ENCODE measurements at places on chromosomes 12 and 14.

- no peak for DNase-seq
These were observed 50.7 kb downstream of the BCAT1 start for GRCh38 chr12:24898185-24898584.

- no peak for DNase-seq
These were observed 5.0 kb downstream of the BDKRB1 start for GRCh38 chr14:96261053-96261452.

DNA sequence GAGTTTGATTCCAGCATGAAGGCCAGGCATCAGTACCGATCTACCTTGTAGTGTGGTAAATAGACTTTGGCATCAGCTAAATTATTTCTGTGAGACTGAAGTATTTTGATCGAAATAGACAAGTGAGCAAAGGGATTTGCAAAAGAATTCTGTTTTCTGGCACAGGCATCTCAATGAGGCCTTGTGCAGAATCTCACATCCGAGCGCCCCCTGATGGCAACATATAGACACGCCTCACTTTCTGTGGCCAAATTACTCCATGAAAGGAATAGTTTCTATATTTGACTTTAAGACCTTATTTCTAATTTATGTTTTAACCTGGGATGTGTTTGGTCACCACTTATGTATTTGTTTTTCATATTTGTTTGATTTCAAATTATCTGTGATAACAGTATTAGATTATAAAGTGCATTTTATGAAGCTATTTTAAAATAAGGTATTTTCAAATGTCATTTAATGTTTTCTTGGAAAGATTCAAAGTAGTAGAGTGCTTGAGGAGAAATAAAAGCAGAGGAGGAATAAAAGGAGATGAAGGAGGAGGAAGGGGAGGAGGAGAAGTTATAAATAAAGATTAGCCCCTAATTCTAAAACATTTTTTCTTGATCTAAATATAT is 731.9 kb downstream of the NRXN3 start:
- DNase-seq, result peak; percentile 4

DNA sequence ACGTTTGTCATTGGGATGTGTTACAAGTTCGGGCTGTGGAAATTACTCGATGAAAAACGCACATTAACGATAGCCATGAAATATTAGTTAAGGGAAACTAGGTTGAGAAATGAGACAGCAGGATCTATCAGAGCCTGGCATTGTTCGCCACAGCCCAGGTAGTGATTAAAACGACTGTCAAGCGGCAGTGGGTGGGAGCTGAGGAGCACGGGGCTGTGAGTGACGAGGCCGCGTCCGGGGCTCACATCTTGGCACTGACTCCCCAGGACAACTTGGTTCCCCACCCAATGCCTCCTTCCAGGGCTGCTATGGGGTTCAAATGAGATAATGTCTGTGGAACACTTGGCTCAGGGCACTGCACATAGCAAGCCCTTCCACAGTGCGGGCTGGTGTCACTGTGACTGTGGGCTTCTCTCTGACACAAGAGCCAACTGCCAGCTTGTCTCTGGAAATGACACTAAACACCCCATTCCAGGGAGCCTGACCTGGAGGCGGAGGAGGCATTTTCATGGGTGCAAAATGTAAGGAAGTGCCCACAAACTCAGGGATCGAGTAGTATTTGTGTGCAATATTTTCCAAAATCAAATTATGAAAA is 19.3 kb downstream of the MMAB start:
- no peak for DNase-seq

DNA sequence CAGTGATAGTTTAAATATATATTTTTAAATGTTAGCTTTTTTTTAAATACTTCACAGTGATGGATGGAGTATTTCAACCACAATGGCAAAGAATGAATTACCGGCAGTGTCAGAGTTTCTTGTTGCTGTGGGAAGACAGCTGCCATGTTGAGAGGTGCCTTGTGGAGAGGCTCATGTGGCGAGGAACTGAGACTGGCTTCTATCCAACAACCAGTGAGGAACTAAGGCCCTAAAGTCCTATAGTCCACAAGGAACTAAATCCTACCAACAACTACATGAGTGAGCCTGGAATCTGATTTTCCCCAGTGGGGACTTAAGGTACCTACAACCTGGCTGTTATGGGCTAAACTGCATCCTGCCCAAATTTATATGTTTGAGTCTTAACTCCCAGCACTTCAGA is 220.2 kb upstream of the PLEKHG7 start:
- no peak for DNase-seq

DNA sequence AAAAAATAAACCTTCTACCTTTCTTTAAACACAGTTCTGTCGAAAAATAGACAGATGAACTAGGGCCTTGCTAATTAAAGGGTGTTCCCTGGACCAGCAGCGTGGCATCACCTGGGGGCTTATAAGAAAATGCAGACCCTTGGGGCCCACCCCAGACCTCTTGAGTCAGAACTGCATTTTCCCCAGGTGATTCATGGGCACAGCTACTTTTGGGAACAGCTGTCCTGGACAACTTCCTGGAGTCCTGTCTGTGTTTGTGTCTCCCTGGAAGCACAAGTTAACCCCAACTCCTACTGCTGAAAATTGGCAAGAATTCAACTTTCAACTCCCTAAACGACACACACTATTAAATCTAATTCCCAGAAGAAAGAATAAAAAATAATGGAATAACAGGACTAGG is 17.8 kb downstream of the FBLN5 start:
- no peak for DNase-seq

- peak; percentile 71 for DNase-seq
These were observed 53.8 kb downstream of the SSH1 start for GRCh38 chr12:108803428-108804105.

- no peak for DNase-seq
These were observed 3.4 kb downstream of the ATXN7L3B start for GRCh38 chr12:74541074-74541473.

DNA sequence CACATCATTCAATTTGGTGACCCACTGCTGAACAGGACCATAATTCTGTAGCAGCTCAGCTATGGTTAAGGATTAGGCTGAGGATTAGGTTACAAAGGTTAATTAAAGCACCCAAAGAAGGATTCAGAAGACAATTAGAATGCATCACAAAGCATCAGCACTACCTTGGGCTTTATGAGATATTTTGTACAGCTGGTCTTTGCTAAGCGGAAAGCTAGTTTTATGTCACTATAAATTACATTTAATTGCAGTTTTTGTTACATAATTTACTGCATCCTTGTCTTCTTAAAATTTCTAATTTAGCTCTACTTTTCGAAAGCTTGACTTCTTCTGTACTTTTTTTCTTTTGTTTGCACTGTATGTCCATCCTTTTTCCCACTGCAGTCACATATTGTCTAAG is 711.5 kb downstream of the RPS29 start:
- DNase-seq, result no peak

DNA sequence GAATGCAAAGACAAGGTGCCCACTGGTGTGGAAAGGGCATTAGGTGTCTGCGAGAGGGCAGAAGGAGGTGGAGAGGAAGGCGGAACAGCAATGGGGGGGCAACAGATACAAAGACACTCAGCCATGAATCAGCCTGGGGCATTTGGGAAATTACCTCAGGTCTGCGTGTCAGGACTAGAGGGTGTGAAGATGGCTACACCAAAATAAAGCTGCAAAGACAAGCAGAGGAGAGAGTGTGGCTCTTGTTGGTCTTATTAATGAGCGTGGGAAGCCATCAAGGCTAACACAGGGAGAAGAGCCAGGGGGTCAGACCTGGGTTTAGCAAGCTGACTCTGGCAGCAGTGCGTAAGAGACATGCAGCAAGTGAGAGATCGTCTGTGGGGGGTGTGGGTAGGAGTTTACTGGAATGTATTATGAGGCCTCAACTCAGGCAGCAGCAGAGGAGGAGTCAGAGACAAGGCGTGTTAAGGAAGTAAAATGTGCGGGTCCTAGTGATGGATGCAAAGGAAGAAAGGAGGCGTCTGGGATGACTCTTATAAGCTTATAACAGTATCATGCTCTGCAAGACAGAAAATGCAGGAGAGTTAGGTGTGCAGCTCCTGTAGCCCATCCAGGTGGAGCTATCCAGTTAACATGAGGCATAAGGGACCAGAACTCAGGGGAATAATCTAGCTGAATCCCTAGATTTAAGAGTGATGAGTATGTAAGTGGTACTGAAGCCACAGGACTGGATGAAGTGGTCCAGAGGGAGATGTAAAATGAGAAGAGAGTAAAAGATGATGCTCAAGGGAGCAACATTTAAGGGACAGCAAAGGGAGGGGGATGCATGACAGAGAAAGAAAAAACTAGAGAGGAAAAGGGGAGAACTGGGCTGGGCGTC is 50.4 kb downstream of the KCNK10 start:
- DNase-seq, result no peak

DNA sequence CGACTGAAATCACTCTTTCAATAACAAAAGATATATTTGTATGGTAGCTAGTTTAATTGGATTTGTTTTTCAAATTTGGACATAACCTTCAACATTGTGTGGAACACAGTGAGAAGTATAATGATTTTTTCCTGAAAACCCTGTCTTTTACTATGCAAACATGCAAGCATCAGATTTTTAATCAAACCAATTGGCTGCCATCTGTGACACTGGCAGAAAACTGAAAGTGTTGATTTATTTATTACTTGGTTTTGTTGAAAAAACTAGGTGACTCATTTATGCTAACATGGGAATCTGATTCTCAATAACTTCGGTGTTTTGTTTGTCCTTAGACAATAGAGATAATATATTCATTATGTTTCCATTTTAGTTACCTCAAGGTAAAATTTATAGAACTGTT is 82.0 kb downstream of the NTS start:
- no peak for DNase-seq

GRCh38 chr14:63893701-63894458 is 41.1 kb downstream of the SYNE2 start:
- no peak for DNase-seq

DNA sequence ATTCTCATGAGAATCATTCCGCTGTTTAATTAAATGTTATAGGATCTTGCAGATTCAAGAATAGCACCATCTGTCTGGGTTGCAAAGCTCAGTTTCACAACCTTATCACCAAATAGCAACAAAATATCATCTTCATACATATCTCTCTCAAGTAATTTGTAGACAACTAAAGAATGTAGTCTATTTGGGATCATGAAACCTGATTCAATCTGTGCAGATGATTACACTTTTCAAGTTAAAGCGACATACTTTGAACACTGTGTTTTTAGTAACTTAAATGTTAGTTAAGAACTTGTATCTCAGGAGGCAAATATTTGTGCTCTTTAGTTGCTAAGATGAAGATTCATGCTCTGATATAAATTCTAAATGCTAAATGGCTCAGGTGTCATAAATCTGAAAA is 14.8 kb downstream of the MED13L start:
- DNase-seq, result no peak

GRCh38 chr12:65025136-65025535 is 96.0 kb downstream of the WIF1 start:
- DNase-seq, result no peak

- DNase-seq, result no peak
These were observed 18.6 kb downstream of the HIF1A start for GRCh38 chr14:61713724-61714437.

GRCh38 chr12:130041983-130042812 is 120.1 kb upstream of the FZD10 start:
- DNase-seq, result peak; percentile 66

DNA sequence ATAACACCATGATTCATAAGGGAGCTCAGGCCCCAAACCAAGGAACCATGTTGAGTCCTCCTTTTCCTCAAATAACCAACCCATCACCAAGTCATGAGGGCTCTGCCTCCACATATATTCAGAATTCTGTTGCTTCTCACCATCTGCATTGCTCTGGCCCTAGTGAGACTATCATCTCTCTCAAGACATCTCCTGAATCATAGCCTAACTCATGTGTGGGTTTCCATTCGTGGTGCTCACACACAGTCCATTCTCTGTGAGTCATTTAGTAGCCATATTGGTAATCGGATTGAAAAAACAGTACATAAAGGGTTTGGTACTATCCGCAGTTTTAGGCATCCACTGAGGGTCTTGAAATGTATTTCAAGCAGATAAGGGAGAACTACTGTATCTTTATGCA is 5.1 kb upstream of the SLC38A2 start:
- DNase-seq, result peak; percentile 47

- no peak for DNase-seq
These were observed 8.3 kb upstream of the CALCOCO1 start for GRCh38 chr12:53735556-53735955.

- no peak for DNase-seq
These were observed 308.7 kb upstream of the DIO3 start for GRCh38 chr14:101252443-101253214.

DNA sequence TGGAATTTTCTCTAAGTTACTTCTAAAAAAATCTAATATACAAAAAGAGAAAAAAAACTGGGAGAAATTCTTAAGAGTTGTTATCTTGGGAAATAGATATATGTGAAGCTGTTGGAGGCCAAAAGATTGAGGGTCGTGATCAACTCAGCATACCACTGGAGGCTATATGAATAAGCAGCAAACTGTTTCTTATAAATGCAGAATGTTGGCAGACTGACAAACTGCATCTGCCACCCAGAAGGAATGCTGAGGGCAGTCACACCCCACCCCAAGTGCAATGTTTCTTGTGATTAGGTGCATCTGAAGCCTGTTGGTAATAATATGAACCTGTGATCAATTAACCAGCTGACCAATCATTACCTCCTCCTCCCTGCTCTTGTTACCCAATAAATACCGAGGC is 818.6 kb upstream of the MGAT4C start:
- no peak for DNase-seq

DNA sequence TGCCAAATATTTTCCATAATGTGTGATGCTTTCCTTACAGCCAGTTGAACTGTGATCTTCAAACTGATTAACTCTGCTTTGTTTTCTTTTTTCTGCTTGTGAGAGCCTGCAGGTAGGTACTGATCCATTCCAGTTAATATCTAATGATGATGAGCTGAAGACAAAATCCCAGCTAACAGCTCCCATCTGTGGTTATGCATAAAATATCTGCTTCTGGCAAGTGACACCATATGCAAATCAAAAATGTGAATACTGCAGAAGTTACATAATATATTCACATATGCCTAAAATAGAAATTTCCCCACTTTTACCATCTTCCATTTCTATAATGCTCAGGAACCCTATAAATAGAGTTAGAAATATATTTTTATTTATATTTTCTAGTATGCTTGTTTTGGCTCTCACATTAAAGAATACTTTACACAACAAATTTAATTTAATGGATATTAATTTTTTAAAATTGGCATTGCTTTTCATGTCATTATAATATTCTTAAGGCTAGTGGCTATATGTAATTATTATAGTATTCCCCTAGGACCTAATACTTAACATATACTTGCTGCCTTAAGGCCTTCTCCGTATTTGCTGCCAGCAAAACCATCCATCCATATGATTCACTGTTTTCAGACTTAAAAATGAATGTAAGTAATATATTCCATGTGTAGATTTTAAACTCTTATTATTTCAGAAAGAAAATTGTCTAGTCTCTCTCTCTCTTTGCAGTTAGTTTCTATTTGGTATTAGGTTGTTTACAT is 83.8 kb downstream of the CCER1 start:
- DNase-seq, result no peak

Measured in activated T-cell treated with anti-CD3 and anti-CD28 coated beads, Interleukin-2, amount 50 U/mL, for 72 hours (primary cell).